ENCODE measurements at places on chromosomes 4 and X. TPM values are rescaled to one million over a fixed set of nuclear protein-coding genes. Genes with fewer than 3 reads are reported as not detected.

- H3K4me3 ChIP-seq, result no peak overlapping the region
- no peaks in the 10 kb centered on the region for H3K36me3 ChIP-seq
- no peak overlapping the region for H3K27ac ChIP-seq
- DNase-seq, result no peak
- H3K27me3 ChIP-seq, result no peaks in the 10 kb centered on the region
These were observed 99.5 kb downstream of the FBXW7 start for GRCh38 chr4:152436384-152436783.

GRCh38 chrX:134886002-134886596 is 104.7 kb upstream of the SMIM10 start:
- no peak for DNase-seq
- peaks cover 4% of the 10 kb centered on the region for H3K27me3 ChIP-seq
- no peaks in the 10 kb centered on the region for H3K36me3 ChIP-seq
- no peak overlapping the region for H3K27ac ChIP-seq
- no peaks in the 10 kb centered on the region for H3K4me1 ChIP-seq

The CENPVL1 gene
- total RNA-seq, result not detected

The BEND4 gene
- 0.04 TPM for total RNA-seq

- no peaks in the 10 kb centered on the region for H3K27me3 ChIP-seq
- no peak for DNase-seq
- H3K4me3 ChIP-seq, result no peak overlapping the region
- no peak overlapping the region for H3K27ac ChIP-seq
- H3K36me3 ChIP-seq, result peaks cover 24% of the 10 kb centered on the region
- H3K4me1 ChIP-seq, result peaks cover 2% of the 10 kb centered on the region
These were observed 65.4 kb downstream of the CCKAR start for GRCh38 chr4:26424838-26425237.

DNA sequence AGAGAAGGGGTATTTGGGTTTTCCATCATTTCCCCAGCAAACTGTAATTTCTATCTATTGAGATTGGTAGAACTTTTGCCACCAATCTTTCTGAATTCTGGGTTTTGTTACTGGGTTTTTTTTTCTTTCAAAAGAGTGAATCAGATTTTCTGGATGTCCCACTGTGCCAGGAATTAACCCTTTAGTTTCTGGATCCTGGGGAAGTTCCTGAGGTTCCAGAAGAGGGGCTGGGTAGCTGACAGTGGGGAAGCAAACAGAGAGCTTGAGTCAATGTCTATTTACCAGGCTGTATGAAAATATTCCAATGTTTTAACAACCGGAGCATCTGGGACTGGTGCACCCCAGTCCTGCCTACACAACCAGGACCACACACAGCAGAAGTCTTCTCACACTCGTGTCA is 25.8 kb upstream of the SOD3 start:
- peaks cover 10% of the 10 kb centered on the region for H3K4me1 ChIP-seq
- no peak for DNase-seq
- H3K4me3 ChIP-seq, result no peak overlapping the region
- H3K36me3 ChIP-seq, result no peaks in the 10 kb centered on the region
- H3K27ac ChIP-seq, result no peak overlapping the region
- no peaks in the 10 kb centered on the region for H3K27me3 ChIP-seq

GRCh38 chr4:11196927-11197522 is 231.7 kb downstream of the HS3ST1 start:
- H3K27me3 ChIP-seq, result no peaks in the 10 kb centered on the region
- H3K4me1 ChIP-seq, result no peaks in the 10 kb centered on the region
- H3K27ac ChIP-seq, result no peak overlapping the region
- no peak overlapping the region for H3K4me3 ChIP-seq

GRCh38 chrX:70016513-70016912 is 33.2 kb downstream of the AWAT2 start:
- no peaks in the 10 kb centered on the region for H3K36me3 ChIP-seq
- H3K4me3 ChIP-seq, result no peak overlapping the region
- H3K27ac ChIP-seq, result no peak overlapping the region
- no peak for DNase-seq
- H3K4me1 ChIP-seq, result peaks cover 16% of the 10 kb centered on the region
- peaks cover 4% of the 10 kb centered on the region for H3K27me3 ChIP-seq

DNA sequence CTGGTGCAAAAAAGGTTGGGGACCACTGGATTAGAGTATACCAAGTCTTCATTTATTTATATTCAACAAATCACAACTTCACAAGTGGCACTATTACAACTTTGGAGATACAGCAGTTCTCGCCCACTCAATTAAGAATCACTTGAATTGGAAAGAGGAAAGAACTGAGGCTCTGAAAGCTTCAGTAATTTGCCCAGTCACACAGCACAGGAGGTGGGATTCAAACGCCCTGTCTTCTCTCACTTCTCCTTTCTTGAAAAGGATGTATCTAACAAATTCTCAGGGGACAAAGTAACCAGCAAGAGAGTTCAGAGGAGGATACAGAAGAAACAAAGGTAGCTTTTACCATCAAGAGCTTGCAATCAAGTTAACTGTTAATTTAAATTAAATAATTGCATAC is 12.4 kb downstream of the SMIM14 start:
- no peaks in the 10 kb centered on the region for H3K27me3 ChIP-seq
- no peak overlapping the region for H3K27ac ChIP-seq

The CDKL2 gene
- 0.22 TPM for total RNA-seq

GRCh38 chr4:7416745-7417432 is 17.8 kb downstream of the PSAPL1 start:
- H3K27me3 ChIP-seq, result peaks cover 15% of the 10 kb centered on the region
- no peak overlapping the region for H3K27ac ChIP-seq
- no peak overlapping the region for H3K4me3 ChIP-seq
- H3K4me1 ChIP-seq, result peaks cover 20% of the 10 kb centered on the region
- no peak for DNase-seq

The NKX3-2 gene
- total RNA-seq, result 0.18 TPM
